Glomerular endothelial cell (primary cell): ENCODE measurements at places on chromosomes 7 and 10.

DNA sequence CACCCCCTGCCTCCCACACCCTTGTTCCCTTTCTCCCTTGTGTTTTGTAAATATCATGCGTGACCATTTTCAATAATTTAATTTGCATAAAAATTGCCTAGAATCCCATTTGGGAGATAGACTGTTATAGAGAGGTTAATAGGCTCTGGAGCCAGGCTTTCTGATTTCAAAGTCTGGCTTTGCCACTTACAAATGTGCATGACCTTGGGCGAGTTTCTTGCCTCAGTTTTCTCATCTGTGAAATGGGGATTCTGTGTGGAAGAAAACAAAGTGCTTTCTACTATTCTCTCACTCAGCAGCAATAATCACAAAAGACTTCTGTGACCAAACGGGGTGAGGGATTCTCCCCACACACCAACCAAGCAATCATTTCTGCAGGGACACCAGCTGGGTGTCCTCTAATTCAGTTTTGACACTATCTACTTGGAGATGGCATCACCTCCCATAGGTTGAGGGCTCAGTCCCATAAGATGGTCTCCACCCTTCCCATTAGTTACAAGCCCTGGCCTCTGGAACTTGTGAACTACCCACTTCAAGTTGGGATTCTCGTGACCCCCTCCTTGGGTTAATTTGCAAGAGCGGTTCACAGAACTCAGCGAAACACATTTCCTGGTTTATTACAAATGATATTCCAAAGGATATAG, 3.5 kb upstream of the ZNF22 start:
- DNase-seq = no peak

GRCh38 chr7:78970440-78970916, 483.0 kb downstream of the MAGI2 start:
- no peak for DNase-seq

GRCh38 chr7:97064972-97065587, 40.4 kb upstream of the DLX5 start:
- DNase-seq = peak; percentile 33

DNA sequence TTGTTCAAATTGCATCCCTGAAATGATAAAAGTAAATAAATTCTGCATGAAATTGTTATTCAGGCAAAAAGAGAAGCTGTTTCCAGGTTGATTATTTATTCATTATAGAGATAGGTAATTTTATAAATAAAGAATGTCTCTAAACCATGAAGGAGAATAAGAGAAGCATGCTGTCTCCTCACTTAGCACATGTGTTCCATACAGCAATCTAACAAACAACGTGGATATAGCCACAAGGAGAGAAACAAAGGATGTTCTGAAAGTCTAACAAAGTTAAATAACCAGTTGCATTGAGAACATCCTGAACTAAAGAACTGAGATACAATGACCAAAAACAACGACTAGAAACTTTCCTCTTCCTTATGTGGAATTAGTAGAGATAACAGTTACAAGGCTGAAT, 50.8 kb downstream of the NEBL start:
- DNase-seq = no peak

GRCh38 chr10:71972746-71973695, 8.8 kb downstream of the CHST3 start:
- DNase-seq = no peak
